ENCODE measurements at places on chromosomes 2 and 18.
A peak's percentile ranks its signal among the peaks of the same experiment; 100 is the strongest.

DNA sequence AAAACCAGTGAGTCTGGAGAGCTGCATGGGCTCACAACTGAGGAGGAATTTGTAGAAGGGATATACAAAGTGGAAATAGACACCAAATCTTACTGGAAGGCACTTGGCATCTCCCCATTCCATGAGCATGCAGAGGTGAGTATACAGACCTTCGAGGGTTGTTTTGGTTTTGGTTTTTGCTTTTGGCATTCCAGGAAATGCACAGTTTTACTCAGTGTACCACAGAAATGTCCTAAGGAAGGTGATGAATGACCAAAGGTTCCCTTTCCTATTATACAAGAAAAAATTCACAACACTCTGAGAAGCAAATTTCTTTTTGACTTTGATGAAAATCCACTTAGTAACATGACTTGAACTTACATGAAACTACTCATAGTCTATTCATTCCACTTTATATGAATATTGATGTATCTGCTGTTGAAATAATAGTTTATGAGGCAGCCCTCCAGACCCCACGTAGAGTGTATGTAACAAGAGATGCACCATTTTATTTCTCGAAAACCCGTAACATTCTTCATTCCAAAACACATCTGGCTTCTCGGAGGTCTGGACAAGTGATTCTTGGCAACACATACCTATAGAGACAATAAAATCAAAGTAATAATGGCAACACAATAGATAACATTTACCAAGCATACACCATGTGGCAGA, 3.6 kb downstream of the TTR start:
- DNase-seq = no peak

- DNase-seq = no peak
These were observed 35.4 kb upstream of the REEP1 start for GRCh38 chr2:86372641-86373502.

DNA sequence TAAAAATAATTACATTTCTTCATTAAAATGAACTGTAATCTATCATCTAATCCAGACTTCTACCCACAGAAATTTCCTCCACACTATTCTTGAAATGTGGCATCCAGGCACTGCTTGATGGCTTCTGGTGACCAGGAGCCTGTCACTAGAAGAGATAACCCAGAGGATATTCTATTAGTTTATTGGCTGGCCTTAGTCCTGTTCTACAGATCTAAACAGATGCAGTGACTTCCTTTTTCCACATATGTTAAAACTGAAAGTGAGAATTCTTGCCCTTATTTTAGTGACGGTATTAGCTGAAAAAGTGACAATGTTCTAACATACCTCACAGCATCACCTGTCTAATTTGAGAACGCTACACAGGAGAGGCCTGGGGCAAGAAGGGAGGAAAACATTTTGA, 775.4 kb downstream of the TSN start:
- no peak for DNase-seq

DNA sequence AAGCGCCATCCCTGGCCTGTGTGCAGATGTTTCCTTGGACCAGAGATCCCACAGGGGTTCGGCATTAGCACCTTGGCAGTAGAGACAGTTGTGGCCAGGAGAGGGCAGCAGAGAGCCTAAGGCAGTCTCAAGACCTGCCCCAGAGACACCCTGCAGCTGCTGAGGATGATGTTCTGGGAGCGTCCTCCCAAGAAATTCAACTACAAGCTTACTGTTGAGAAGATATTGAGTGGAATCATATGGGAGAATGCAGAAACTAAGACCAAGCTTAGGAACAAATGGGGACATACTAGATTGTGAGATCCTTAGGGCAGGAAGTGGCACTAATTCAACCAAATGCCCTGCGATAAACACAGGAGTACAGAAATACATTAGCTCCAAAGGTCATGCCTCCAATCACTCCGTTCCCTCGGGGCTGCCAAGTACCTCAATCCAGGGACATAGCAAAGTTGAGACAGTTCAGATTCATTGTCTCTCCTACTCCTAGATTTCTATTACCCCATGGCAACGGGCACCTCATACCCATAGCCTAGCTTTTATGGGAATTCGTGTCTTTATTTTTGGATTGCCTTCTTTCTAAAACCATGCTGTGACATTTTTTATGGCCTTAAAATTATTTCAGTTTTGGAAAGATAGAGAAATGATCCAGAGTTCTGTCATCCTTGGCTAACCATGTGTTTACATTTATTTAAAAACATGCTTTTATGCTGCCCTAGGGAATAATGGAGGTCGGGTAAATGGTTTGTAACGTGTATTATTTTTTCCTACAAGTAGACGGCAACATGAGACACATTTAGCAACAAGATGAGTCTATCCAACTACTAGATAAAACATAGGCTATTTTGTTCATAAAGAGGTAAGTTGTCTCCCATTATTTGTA, 2.2 kb upstream of the ERMN start:
- DNase-seq = peak; percentile 89

DNA sequence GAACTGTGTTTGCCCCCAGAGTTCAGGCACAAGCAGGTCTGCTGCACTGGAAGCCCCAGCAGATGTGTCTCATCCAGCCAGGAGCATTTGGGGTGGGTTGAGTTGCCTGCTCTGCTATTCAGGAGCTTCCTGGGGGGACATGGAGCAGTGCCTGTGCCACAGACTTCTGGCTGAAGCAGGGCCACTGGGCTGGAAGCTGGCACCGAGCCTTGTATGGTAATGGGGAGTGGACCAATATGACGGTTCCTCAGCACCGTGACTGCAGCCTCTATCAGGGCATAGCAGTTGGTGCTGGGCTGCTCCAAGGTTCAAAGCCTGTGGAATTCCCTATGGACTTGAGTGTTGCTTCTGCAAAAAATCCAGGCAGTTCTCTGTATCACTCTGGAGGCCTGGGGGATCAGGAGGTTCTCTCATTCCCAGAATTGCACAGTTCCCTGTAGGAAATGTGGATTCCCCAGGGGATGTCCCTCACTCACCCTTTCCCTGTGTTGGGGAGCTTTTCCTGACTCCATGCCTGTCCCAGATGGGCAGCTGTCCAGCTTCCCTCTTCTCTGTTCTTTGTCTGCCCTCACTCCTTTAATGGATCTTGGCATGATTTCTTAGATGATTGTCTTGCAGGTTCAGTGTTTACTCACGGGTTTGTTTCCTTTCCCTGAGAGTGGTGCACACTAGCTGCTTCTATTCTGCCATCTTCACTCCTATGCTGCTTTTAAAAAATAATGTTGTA, 37.2 kb upstream of the THSD7B start:
- DNase-seq = no peak

- DNase-seq = peak; percentile 71
These were observed 339.2 kb downstream of the ARHGAP15 start for GRCh38 chr2:143468341-143468888.

DNA sequence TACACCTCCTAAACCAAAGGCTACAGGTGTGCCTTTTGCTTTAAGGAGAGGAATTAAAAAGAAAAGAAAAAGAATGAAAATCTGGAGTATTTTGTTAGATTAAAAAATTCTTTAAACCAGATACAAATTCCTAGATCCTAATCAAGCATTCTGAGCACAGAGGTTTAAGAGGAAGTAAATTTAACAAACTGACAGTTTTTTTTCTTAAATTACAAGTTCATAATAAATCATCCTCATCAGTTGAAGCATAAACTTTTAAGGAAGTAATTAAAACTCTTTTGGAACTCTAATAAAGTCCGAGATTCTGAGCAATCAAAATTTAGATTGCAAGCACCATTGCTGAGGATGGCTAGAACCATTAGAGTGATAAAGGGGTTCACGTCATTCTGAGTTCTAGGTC, 75.1 kb downstream of the POLE4 start:
- no peak for DNase-seq

- DNase-seq = peak; percentile 29
These were observed 245.0 kb downstream of the PTGR3 start for GRCh38 chr18:74963820-74964446.

DNA sequence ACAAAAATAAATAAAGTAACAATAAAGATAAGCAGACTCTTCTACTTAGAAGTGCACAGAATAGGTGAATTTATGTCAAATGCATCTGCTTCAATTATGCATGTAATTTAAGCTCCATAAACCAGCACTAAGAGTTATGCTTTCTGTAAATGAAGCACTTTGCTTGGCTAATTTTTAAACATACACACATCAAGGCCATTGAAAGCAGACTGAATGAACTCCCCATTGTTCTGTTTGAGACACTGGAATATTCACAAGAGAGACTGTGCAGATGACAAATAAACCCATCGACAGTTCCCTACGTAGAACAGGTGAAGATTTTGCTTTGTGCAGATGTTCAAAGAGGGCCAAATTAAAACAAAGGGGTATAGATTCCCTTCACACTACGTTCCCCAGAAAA, 133.4 kb downstream of the PID1 start:
- no peak for DNase-seq

GRCh38 chr2:152445791-152446201, 110.8 kb downstream of the FMNL2 start:
- DNase-seq = peak; percentile 22

DNA sequence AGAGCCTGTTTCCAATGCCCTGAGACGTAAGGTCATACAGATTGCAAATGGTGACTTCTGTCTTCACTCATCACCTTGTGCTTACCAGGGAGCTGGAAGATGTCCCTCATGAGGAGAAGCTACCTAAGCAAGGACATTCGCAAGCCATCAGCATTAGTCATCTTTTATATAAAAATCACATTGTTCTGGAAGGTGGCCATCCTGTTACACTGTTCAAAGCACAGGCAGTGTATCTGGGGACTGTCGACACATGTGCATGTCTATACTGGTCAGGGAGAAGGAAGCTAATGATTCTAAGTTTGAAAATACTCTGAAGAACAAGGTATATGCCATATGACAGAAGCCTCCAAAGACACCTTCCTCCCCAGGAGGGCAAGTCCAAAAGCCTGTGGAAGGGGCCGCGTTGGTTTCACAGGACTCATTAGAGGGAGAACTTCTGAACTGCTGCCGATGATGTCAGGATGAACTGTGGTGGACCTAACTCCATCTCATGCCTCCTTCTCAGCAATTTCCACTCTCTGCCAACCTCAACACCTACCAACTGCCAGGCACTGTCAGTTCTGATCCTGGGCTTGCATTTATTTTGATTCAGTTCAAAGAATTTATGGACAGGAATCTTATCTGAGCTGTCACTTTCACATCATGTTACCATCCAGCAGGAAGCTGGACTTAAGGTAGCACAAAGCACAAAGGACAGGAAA, 39.4 kb downstream of the DNER start:
- DNase-seq = no peak

- DNase-seq = no peak
These were observed 8.6 kb downstream of the KLF7 start for GRCh38 chr2:207157162-207157481.

DNA sequence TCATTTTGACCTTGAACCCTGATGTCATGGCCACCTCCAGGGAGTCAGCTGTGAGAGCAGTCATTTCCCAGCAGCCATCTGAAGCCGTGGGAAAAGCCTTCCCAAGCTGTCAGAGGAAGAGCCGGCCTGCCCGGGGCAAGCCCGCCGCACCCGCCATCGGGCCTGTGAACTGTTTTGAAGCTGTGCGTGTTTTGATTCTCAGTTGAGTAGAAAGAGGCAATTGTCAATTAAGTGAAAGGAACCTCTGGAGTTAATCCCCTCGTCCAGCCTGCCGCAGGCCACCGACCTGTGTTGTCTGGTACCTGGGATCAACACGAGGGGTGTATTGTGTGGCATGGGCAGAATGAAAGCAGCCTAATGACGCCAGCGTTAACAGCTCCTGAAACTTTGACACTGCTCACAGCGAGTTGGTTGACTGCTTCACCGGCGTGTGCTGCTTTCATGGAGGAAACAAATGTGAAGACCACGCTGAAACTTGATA, 318.4 kb downstream of the AGAP1 start:
- no peak for DNase-seq

- DNase-seq = peak; percentile 5
These were observed 1.5 kb downstream of the UCN start for GRCh38 chr2:27306573-27307286.

GRCh38 chr2:146939991-146940685, 904.7 kb upstream of the ACVR2A start:
- DNase-seq = no peak

- DNase-seq = peak; percentile 84
These were observed 65.2 kb downstream of the ZEB2 start for GRCh38 chr2:144454466-144455287.

GRCh38 chr2:191656391-191656790, 21.5 kb upstream of the NABP1 start:
- no peak for DNase-seq

GRCh38 chr2:165697748-165698443, 96.2 kb downstream of the GALNT3 start:
- no peak for DNase-seq

DNA sequence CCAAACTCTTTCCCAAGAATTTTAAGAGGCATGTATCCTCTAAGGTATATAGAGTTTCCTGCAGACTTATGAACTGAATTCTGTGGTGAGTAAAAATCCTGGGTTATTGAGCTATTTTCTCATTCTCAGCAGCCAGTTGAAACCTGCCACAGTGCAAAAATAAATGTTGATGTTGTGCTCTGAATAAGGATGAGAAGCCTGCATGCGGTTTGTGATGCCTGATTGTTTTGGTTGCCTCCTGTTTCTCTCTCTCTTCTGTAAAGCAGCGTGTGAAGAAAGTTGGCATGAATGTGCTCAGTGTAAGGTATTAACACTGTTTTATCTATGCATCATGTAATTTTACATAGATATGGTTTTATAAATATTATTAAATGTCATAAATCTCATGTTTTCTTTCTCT, 452.6 kb downstream of the CDH2 start:
- DNase-seq = no peak

DNA sequence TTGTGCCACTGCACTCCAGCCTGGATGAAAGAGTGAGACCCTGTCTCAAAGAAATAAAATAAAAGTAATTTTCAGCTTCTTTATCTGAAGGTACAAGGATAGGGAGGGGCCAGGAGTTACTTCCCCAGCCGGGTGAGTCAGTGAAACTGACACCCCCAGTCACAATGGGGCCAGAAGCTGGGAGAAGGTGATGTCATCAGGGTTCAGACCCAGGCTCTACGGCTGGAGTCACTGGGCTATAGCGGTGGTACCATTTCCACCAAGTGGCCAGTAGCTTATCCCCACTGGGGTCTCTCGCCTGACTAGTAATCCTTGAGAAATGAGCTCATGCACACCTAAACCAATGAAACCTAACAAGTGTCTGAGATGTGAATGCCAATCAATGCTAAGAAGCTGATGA, 107.9 kb downstream of the ALPK2 start:
- DNase-seq = no peak

GRCh38 chr2:103740631-103741030, 978.8 kb downstream of the TMEM182 start:
- DNase-seq = no peak

DNA sequence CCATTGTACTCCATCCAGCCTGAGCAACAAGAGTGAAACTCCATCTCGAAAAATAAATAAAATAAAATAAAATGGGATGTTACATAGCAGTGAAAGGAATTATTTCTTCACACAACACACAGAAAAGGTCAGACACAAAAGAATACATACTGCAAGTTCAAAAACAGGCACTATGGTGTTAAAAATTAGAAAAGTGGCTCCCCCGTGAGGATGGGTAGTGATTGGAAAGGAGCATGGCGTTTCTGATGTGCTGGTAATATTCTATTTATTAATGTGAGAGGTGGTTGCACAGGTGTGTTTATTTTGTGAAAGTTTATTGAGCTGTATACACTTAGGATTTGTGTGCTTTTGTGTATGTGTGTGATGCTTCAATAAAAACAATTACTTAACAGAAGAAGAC, 22.9 kb upstream of the RAB10 start:
- DNase-seq = no peak

- DNase-seq = no peak
These were observed 162.1 kb upstream of the ZNF516 start for GRCh38 chr18:76656925-76657827.

Measured in activated CD4-positive, alpha-beta T cell treated with anti-CD3 and anti-CD28 coated beads, Interleukin-2, Interleukin-4, amounts not matched to agents 100 ng/mL and 50 ng/mL, durations not matched to agents 16 hours and 8 hours (primary cell).